Glutamatergic neuron (in vitro differentiated cells): ENCODE measurements at places on chromosomes 3 and 15. TPM values are rescaled to one million over a fixed set of nuclear protein-coding genes. Genes with fewer than 3 reads are reported as not detected.

The PRSS50 gene
- total RNA-seq: not detected

The CACNA2D3 gene
- total RNA-seq: 10.0 TPM

The TUSC7 gene
- total RNA-seq: not detected

The KIF7 gene
- 9.3 TPM for total RNA-seq

The CAND2 gene
- 8.8 TPM for total RNA-seq
